T-helper 9 cell (primary cell): ENCODE measurements at places on chromosomes 12 and 14.

GRCh38 chr12:119668324-119668841 is 450 bp downstream of the PRKAB1 start:
- DNase-seq = no peak

DNA sequence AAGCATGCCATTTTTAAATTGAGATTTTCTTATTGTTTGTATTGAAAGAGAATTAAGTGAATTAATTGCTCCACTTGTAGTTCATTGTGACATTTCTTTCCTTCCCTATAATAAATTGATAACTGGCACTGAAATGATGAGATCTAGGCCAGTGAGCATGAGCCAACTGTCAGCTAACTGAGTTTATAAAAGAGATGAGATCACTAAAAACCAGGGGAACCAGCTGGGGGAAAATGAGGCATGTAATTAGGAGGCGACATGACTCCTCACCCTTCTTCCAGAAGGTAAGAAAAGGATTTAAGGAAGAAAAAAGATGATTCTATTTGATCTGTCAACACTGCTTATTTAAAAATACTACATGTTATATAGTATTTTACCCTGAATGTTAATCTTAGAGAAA is 104.5 kb upstream of the DNM1L start:
- no peak for DNase-seq

- DNase-seq = no peak
These were observed 86.5 kb upstream of the PTPRR start for GRCh38 chr12:71007020-71007419.

DNA sequence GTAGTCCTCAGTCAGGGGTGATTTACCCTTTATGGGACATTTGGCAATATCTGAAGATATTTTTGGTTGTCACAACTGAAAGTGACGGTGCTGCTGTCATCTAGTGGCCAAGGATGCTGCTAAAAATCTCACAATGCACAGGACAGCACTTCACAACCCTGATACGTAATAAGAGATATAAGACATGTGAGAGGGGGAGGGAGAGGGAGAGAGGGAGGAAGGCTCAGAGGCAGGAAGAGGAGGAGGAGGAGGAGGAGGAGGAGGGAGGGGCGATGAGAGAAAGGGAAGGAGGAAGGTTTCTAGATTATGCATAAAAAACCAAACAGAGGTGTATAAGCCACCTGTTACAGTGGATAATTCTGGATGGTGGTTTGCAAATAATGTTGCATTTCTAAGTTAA is 14.3 kb downstream of the MYL2 start:
- DNase-seq = no peak

- no peak for DNase-seq
These were observed 127.1 kb downstream of the CAPZA3 start for GRCh38 chr12:18864900-18865561.

DNA sequence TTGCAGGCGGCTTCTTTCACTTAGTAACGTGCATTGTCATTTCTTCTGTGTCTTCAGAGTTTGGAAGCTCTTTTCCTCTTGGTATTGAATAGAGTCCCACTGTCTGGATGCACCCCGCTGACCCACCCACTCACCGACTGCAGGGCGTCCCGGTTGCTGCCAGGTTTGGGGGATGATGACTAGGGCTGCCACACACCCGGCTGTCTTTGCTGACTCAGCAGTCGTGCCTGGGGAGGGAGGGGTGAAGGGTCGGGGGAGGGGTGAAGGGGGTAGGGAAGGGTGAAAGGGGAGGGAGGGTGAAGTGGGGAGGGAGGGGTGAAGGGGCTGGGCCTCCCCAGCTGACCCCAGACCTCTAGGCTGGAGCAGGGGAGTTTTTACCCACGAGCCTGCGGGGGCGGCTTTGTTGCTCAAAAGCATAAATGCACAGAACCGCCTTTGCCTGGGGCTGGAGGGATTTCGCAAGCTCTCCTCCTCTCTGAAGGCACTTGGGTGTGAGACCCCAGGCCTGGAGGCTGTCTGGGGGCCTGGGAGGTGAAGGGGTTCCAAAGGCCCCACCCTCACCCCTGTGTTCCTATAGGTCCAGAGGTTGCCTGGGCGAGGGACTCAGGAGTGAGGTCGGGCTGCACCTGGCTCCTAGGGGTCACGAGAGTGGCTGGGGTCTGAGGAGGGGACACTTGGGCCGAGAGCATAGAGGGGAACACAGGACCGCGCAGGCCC is 31.3 kb upstream of the ULK1 start:
- no peak for DNase-seq

- no peak for DNase-seq
These were observed 55.2 kb downstream of the NDUFA12 start for GRCh38 chr12:94948232-94948810.

DNA sequence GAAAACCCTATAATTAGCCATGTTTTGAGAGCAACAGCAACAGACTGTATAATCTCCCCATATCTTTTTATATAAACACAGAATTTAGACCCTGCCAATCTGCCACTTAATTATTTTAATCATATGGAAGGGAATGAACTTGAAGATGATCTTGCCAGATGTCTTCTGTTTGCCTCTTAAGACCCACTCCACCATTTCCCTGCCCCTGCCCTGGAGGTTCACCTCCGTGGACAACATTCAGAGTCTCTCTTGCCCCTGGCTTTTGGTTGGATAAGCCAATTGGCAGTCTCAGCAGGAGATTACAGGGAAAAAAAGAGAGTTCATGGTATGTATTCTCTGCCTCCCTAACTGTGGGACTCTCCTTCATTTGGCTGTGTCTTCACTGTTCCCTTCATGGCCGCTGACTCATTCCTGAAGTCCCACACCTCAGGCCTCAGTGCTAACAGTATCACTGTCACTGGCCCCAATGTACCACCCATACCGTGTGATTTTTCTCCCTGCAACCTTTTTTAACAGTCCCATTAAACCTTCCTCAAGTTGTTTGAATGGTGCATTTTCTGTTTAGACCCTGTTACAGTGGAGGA is 184.8 kb downstream of the PIK3C2G start:
- DNase-seq = no peak

- no peak for DNase-seq
These were observed 61.2 kb downstream of the SLC38A6 start for GRCh38 chr14:61042220-61042619.

DNA sequence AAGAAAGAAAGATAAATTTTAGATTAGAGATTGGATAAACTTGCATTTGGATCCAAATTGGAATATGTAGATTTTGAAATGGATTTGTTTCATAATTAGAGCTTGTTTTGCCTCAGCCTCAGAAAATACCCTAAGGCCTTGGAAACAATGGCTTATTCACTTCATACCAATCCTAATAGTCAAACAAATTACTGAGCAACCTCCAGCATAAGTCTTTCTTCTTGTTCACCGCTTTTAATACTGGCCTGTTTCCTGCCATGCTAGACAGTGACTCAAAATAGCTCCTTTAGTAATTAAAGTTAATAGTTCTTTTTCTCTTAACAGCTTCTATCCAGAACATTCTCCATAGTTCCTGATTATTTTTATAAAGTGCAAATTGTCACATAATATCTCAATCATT is 110.9 kb upstream of the DNM1L start:
- no peak for DNase-seq

GRCh38 chr14:96138241-96138640 is 66.4 kb upstream of the BDKRB2 start:
- DNase-seq = no peak

GRCh38 chr12:49487605-49488004 is 51.2 kb upstream of the KCNH3 start:
- no peak for DNase-seq

- no peak for DNase-seq
These were observed 39.9 kb downstream of the SNAPC1 start for GRCh38 chr14:61802010-61802568.

DNA sequence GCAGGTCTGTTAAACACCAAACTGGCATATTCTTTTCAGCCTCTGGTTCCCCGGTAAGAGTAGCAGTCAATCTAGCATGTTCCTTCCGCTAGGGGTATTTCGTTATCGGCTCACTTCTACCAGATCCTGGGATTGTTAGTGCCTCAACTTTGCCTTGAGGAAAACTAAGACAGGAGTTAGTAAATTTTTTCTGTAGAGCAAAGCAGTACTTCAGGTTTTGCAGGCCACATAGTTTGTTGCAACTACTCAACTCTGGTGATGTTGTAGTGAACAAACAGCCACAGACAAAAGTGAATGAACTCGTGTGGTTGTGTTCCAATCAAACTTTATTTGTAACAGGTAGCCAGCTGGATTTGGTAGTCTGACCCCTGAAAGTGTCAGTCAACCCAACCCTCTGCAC is 6.3 kb upstream of the CDH24 start:
- DNase-seq = no peak

GRCh38 chr14:50452296-50452695 is 55.6 kb upstream of the CDKL1 start:
- no peak for DNase-seq

DNA sequence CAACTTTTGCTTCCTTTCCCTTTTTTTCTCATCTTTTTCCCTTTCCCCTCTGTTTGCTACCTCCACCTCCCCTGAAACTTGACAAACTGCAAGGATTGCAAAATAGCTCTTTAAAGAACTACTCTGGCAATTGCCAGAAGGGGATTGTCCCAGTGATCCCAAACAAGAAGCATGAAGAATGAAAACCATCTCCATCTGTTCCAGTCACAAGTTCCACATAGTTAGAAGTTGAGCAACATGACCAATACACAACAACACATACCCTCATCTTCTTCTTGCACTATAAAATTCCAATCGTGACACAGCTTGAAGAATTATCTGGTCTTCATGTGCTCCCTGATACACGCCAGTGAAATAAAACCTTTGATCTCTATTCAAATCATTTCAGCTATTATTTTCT is 93.7 kb upstream of the USP15 start:
- DNase-seq = no peak

- no peak for DNase-seq
These were observed 1037.8 kb downstream of the BCL11B start for GRCh38 chr14:98234208-98234607.

GRCh38 chr12:27610374-27610773 is 85.9 kb upstream of the REP15 start:
- DNase-seq = no peak

GRCh38 chr12:110917467-110917866 is 2.9 kb downstream of the MYL2 start:
- no peak for DNase-seq

DNA sequence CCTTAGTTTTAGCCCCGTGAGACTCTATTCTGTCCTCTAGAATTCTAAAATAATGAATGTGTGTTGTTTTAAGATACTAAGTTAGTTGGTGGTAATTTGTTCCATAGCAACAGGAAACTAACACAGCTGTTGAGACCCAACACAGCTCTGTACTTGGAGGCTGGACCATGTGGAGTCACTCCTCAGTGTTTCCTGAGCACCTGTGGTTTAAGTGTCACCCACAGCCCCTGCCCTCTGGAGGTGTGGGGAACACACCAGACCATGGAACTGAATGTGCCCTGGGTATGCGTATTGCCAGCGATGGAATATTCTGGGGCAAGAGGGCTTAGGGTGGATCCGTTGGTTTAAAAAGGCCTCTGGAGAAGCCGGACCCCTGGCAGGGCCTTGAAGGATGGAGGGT is 16.6 kb upstream of the GPR68 start:
- DNase-seq = peak; percentile 38

- no peak for DNase-seq
These were observed 130.1 kb downstream of the KITLG start for GRCh38 chr12:88450136-88450535.

- DNase-seq = no peak
These were observed 1.2 kb downstream of the CDKN1B start for GRCh38 chr12:12718381-12718759.

DNA sequence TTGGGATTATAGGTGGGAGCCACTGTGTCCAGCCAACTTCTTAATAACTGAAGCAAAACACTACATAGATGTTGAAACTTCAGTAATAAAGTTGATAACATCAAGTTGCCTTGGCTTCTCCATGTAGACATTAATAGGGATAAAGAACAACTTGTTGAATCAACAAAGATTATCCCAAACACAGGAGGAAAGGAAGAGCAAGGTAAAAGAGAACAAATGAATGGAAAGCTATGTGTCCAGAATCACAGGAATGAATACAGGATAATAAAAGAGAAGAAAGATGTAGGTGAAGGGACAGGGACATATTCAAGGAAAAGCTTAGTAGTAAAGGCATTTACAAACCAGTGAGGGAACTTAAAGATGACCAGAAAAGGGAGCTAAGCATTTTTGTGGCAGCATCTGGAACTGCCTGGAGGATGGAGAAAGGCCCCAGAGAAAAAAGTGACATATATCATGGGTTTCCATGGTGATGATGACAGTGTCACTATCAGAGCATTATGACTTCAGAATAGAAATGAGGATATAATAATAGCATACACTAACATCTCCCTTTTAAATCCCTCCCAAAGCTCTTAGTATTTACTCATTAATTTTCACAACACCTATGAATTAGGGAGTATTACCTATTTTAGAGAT is 24.0 kb upstream of the MDM1 start:
- no peak for DNase-seq

DNA sequence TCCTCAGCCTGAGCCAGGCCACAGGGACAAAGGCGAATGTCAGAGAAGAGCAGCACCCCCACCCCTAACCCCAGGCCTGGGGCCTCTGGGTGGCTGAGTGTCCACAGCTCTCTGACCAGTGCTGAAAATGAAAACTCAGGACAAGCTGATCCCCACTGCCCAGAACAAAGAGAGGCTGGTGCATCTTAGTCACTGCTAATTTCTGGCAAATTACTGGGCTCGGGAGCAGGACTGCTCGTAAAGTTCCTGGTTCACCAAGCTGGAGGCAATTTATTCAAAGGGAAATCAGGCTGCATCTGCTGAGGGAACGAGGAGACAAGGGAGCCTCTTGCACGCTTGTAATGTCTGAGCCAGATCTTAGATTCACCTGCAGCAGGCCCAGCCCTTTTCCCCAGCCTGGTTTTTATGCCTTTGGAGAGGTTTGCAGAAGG is 43.2 kb downstream of the CALM1 start:
- no peak for DNase-seq

DNA sequence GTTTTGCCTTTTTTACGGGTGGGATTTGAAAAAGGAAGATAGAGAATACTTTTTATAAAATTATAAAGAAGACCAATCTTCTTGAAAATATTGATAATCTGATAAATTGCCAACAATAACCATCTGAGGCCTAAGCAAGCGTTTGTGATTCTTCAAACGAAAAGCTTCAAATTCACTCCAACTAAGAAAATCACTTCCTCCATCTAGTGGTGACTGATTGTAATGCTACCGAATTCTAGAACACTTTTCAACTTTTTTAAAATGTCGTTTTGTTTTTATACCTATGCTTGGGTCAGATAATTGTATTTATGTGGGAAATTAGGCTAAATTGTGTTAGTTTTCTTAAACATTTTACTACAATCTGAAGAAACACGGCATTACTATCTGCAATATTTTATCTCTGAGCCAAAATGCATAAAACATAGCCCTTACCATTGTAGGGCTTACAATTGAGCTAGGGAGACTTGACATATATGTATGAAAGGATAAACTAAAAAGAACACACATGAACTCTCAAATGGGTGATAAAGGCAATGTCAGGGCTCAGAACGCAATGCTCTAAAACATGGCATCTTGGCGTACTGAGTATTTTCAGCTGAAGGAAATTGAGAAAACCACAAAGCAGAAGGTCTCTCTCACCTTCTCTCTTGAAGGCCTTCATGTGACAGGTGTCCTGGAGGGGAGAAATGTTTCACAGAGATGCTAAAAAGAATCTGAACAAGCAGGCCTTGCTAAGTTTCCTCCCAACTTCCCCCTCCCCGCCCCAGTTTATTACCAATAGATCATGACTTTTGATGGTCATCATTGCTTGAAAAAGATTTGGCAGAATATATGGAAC is 36.8 kb upstream of the G2E3 start:
- DNase-seq = no peak

GRCh38 chr14:66140213-66140918 is 345.8 kb upstream of the CCDC196 start:
- no peak for DNase-seq

GRCh38 chr14:23513005-23513817 is 38.4 kb downstream of the ZFHX2 start:
- DNase-seq = no peak
